ENCODE measurements at places on chromosomes 3 and 15. TPM values are rescaled to one million over a fixed set of nuclear protein-coding genes. Genes with fewer than 3 reads are reported as not detected.

Gene STX19
- 0.07 TPM for total RNA-seq

Gene PLD1
- total RNA-seq: 16.9 TPM

Gene ST3GAL6
- total RNA-seq: 19.9 TPM

Gene GALNT15
- total RNA-seq: 9.1 TPM

Gene ADAMTSL3
- 1.6 TPM for total RNA-seq

Gene CIDEC
- total RNA-seq: not detected

Gene OR5K2
- not detected for total RNA-seq

Gene HHATL
- total RNA-seq: not detected

Gene CAPN3
- total RNA-seq: 1.6 TPM

Gene CLRN1
- not detected for total RNA-seq

Gene IL17RB
- total RNA-seq: under 0.01 TPM

Gene ZNF80
- total RNA-seq: not detected

Gene PLAAT1
- total RNA-seq: not detected

Gene EHD4
- total RNA-seq: 27.6 TPM

Gene ALDH1A2
- 3.8 TPM for total RNA-seq

Gene LRRK1
- 16.6 TPM for total RNA-seq

Gene TMCO5A
- total RNA-seq: not detected

Gene EAF2
- total RNA-seq: 1.9 TPM
